NCI-H2171 treated with DMSO at 0.1 percent for 48 hours (cell line): ENCODE measurements at places on chromosomes 2 and 18.

- DNase-seq: no peak
These were observed 211.6 kb downstream of the PTH2R start for GRCh38 chr2:208618220-208618619.

DNA sequence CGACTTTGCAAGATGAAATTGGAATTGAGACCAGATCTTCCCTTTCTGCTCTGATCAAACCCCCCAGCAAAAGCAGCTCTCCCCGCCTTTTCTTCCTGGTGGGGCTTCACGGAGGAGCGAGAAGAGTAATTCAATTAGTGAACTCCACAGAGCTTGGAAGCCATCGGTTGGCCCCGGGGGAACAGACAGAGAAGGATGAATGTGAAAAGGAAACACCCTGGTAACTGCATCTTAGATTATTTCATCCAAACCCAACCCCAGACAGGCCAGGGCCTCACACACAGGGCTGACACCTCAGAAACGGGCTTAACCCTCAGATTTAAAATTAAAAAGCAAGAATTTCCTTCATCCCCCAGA, 18.3 kb downstream of the SMAD7 start:
- no peak for DNase-seq

- no peak for DNase-seq
These were observed 1.5 kb downstream of the TET3 start for GRCh38 chr2:73986085-73986681.

GRCh38 chr2:13596233-13596632, 879.5 kb downstream of the TRIB2 start:
- no peak for DNase-seq

GRCh38 chr2:204727368-204727767, 182.1 kb downstream of the PARD3B start:
- no peak for DNase-seq

GRCh38 chr2:96415684-96416083, 80.1 kb downstream of the NCAPH start:
- no peak for DNase-seq

- no peak for DNase-seq
These were observed 1218.5 kb downstream of the SUCLG1 start for GRCh38 chr2:83240611-83241010.

GRCh38 chr2:149743842-149744448, 156.4 kb upstream of the MMADHC start:
- DNase-seq: peak; percentile 72

- peak; percentile 19 for DNase-seq
These were observed 3.7 kb upstream of the FAM136A start for GRCh38 chr2:70305531-70305930.

DNA sequence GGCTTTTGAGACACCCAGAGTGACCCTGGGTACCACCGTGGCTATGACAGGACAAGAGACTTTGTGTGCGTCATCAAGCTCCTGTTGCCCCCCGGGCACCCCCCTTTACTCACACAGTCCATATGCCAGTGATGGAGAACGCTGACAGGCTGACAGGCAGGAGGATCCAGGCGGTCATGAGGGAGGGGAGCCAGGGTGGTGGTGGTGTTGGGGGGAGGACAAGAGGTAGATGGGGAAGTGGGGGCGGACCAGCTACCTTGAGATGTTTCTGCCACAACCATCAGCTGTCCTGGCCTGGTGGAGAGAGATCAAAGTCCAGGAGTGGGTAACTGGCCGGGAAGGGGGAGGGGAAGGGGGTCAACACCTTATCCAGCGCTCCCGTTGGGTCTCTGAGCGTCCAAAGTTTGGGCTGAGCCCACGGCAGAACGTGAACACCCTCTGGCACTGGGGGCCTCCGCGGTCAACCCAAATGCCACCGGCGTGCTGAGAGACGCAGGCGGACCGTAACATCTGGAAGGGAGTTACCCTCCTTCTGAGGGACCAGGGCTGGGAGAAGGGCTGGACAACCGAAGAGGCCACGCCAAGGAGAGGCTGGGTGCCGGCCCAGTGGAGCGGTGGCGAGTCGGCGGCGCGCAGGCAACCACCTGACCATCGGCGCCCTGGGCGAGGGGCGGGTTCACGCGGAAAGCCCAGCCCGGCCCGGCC, 575 bp downstream of the TMEM150A start:
- DNase-seq: no peak

DNA sequence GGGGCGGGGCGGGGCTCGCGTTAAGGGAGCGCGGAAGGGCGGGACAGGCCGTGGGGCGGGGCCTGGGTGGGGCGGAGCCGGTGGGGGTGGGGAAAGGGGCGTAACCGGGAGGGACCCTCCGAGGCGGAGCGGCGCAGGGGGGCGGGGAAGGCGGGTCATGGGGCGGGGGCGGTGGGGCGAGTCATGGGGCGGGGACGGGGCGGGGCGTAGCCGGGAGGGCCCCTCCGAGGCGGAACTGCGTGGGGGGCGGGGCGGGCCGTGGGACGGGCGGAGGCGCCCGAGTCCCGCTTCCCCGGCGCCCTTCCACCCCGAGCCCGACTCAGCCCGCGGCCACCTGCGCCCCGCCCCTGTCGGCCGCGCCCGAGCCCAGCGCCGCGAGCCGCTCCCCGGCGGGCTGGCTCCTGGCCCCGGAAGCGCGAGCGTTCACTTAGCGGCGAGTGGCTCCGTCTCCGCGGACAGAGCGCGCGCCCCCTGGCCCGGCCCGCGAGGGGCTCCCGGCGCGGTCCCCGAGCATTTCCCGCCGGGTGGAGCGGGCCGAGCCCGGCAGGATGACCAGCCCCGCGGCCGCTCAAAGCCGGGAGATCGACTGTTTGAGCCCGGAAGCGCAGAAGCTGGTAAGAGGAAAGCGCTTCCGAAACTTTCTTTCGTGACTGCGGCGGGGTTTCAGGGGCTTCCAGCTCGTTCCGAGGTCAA, 64.7 kb downstream of the LRRFIP1 start:
- DNase-seq: peak; percentile 52

- DNase-seq: peak; percentile 65
These were observed 64.1 kb downstream of the DTNA start for GRCh38 chr18:34773961-34774766.

DNA sequence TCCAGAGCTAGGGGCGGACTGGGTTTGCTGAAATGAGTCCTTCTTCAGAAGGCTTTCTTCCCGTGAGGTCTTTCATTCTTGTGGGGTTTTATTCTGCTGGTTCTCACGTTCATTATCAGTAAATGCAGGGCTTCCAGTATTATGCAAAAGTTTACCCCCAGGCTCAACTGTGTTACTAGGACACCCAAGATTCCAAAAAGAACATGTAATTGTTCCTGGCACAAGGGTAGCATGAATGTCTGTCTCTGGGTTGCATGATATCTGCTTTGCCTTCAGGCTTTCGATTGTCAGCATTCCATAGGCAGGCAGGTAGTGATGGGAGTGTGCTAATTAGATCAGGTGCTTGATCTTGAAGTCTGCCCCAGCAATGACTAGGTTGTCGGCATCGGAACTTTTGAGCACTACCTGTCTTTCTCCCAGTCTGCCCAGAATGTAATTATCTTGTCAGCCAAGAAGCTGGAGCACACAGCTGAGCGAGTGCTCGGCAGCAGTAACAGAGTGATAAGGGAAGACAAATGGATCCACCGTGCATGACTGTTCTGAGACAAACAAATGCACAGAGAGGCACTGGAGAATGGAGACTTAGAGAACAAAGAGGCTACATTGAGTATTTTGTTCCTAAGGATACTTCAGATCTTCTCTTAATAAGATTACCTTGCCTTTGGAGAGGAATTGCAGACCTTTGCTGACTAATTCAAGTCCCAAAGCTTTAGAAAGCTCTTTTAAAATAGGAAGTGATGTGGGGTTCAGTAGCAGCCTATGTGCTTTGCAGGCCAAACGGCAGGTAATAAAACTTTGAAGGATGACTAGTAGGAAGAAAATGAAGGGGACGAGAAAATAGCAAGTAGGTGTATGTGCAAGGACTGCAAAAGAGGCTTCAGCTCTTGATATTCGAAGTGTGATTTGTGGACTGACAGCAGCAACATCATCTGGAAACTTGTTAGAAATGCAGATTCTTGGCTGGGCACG, 41.9 kb downstream of the ITGB6 start:
- no peak for DNase-seq

- DNase-seq: no peak
These were observed 241.6 kb downstream of the TCF4 start for GRCh38 chr18:55346387-55346786.
